Testis (tissue), 5 donors: ENCODE measurements at places on chromosomes 12 and 14.

GRCh38 chr12:115255257-115255656 lies 571.3 kb upstream of the TBX3 start:
- no peak for DNase-seq

GRCh38 chr14:78401866-78402265 lies 231.7 kb downstream of the NRXN3 start:
- DNase-seq = no peak

- DNase-seq = no peak
Observed at GRCh38 chr12:129871991-129872972, 31.5 kb downstream of the TMEM132D start.

GRCh38 chr12:98741196-98741555 lies 96.1 kb downstream of the APAF1 start:
- no peak for DNase-seq

- DNase-seq = no peak
Observed at GRCh38 chr12:40444174-40444573, 219.4 kb downstream of the LRRK2 start.

GRCh38 chr12:110370732-110371231 lies 32.7 kb downstream of the ANAPC7 start:
- no peak for DNase-seq

- DNase-seq = no peak
Observed at GRCh38 chr14:73787486-73788316, 63.9 kb upstream of the PTGR2 start.

DNA sequence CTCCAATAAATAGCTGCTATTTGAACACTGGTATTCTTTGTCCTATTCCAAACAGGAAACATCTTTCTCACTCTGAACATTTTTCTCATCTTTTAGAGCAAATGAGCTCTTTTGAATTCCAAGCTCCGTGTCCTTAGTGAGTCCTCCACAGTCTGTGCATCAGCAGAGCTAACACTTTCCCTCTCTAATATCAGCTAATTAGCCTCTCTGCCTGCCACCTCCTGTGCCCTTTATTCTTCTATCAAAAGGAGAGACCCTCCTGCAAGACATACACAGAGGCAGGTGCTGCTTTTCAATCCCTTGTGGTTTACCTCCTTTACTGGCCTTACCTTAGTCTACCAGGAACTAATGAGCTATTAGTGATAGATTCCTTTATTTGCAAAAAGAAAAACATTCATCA lies 178.5 kb downstream of the SLC35F4 start:
- DNase-seq = no peak

- no peak for DNase-seq
Observed at GRCh38 chr14:71632440-71632946, 299.7 kb upstream of the RGS6 start.

DNA sequence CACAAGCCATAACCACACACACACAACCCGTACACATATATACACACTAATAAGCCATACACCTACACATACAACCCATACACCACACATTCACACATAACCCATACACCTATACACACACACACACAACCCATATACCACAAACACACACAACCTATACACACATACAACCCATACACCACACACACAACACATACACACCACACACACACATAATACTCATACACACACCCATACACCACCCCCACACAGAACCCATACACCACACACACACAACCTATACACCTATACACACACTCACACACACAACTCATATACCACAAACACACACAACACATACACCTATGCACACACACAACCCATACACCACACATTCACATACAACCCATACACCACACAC lies 44.1 kb downstream of the TMEM121 start:
- DNase-seq = no peak

- no peak for DNase-seq
Observed at GRCh38 chr14:72634691-72635616, 258.9 kb downstream of the DPF3 start.

DNA sequence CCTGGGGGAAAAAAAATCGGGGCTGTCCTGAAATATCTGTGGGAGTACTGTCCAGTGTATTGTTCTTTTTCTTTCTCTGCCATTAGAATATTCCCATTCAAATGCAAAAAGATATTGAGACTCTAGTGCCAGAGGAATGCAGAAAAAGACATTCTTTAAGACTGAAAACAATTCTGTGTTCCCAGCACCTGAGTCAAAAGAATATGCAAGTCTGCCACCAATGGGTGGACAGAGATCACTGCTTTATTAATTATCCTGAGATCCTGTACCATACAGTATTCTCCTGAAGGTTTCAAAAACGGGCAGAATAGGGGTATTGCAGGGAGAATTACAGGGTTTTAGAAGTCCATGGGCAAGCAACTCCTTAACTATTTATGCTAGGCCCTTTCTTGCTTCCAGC lies 361.8 kb downstream of the C12orf50 start:
- no peak for DNase-seq

GRCh38 chr14:29806124-29806517 lies 121.5 kb downstream of the PRKD1 start:
- no peak for DNase-seq

DNA sequence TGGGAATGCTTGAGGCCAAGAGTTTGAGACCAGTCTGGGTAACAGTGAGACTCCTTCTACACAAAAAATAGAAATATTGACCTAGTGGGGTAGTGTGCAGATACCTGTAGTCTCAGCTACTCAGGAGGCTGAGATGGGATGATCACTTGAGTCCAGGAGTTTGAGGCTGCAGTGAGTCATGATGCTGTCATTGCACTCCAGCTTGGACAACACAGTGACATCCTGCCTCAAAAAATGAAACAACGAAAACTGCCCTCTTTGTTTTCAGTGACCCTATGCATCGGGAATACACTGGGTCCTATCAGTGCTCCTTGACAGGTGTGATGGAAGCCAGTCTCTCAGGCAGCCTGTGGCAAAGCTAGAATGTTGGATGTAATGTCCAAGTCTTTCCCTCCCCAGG lies 311.5 kb upstream of the OR4E1 start:
- DNase-seq = no peak

DNA sequence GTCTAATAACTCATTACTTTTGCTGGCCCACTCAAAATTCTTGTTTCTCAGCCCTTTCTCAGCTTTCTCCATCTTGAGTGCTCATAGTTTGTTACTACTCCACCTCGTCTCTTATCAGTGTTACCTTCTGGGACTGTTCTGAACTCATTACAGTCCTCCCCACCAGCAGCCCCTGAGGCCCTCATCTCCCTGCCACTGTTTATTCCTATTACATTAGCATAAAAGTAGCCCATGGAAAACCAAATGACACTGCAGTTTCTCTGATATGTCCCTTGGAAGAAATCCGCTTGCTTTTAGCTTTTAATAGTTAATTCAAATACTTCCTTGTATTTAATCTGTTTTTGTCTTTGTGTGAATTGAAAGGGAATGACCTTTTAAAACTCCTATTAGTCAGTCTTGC lies 7.6 kb downstream of the AKAP6 start:
- no peak for DNase-seq

GRCh38 chr12:63404611-63405010 lies 253.6 kb upstream of the AVPR1A start:
- DNase-seq = no peak

GRCh38 chr12:97260786-97261185 lies 201.8 kb upstream of the RMST start:
- no peak for DNase-seq

- no peak for DNase-seq
Observed at GRCh38 chr12:27179400-27180214, 64.5 kb upstream of the STK38L start.
